Kasumi-1 (cell line): ENCODE measurements at places on chromosomes 7 and 10.

DNA sequence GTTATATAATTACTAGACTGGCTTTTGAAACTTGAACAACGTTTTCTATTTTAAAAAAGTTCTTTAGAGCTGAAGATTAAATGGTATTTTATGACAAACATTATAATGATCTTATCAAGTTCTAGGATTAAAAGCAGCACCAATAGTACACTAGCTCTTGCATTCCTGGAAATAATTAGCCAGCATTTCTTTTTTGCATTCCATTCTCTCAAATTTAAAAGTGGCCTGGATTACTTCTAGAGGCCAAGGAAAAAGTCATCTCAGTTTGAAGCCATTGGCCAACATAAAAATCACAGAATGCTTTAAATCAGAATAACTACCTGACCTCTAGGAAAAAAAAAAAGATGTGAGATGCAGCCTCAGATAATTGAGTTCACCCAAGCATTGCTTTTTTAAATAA lies 1326.4 kb upstream of the SORCS1 start:
- DNase-seq, result no peak

GRCh38 chr7:33369888-33370287 lies 240.5 kb downstream of the BBS9 start:
- no peak for DNase-seq

GRCh38 chr10:124639646-124640045 lies 104.5 kb downstream of the FAM53B start:
- DNase-seq, result no peak

GRCh38 chr7:1236831-1237701 lies 4.4 kb downstream of the UNCX start:
- DNase-seq, result no peak

- peak; percentile 58 for DNase-seq
Observed at GRCh38 chr7:146781352-146782116, 664.9 kb downstream of the CNTNAP2 start.

DNA sequence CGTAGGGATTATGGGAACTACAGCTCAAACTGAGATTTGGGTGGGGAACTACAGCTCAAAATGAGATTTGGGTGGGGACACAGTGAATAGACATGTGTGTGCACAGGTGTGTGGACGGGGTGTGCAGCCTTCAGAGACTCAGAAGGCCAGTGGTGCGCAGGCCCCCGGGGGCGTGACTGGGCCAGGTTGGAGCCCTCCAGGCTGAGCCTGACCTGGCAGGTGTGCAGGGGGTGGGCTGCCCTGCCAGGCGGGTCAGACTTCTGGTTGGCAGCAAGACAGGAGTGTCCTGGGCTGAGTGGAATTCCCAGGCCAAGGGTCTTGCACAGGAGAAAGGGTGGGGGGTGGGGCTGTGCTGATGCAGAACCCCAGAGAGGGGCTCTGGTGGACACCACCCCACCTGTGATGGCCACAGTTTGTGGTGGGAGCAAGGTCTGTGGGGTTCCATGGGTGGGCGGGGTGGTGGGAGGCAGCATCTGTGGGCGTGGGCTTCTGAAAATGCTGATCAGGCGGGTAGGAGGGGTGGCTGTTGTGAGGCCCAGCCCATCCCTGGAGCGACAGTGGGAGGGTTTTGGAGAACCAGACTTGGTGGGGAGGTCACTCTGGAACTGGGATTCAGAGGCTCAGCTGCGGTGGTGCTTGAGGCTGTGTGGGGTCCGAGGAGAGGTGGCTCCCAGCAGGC lies 29.3 kb upstream of the PSMG3 start:
- no peak for DNase-seq

DNA sequence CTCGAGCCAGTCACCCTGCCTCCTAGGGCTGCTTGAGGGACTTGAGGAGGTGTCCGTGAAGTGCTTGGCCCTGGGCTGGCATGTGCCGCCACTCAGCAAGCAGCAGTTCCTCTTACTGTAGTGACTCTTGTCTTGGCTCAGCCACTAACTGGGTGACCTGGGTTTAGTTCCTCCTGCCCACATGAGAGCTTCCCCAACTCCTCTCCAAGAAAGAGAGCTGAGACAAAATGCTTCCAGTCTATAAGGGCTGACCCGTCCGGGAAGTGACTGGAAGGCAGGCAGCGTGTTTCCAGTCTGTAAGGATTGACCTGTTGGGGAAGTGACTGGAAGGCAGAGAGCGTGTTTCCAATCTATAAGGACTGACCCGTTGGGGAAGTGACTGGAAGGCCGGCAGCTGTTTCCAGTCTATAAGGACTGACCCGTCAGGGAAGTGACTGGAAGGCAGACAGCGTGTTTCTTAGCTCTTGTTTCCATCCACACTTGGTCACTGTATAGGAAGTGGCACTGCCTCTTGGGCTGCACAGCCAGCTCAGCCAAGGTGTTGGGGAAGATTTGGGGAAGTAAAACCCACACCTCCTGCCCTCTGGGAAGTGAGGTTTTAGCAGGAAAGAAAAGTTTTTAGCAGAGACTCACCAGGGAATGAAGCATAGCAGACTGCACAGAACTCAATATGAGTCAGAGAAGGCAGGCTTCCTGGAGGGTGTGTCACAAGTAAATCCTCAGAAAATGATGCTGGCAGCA lies 53.3 kb upstream of the PPIF start:
- peak; percentile 96 for DNase-seq

DNA sequence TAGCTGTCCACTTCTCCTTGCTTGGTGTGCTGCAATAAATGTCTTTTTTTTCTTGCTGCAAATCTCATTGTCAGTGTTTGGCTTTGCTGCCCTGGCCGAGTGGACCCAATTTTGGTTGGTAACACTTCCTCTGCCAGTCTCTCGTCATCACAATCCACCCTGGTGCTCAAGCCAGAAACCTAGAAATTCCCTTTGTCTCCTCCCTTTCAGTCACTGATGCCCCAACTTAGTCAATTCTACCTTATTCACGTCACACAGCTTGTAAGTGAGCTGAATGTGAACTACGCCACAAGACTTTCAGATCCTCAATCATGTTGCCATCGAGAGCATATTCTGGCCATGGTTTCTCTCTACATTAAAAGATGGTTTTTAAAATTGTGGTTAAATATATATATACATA lies 13.0 kb upstream of the FRA10AC1 start:
- no peak for DNase-seq

DNA sequence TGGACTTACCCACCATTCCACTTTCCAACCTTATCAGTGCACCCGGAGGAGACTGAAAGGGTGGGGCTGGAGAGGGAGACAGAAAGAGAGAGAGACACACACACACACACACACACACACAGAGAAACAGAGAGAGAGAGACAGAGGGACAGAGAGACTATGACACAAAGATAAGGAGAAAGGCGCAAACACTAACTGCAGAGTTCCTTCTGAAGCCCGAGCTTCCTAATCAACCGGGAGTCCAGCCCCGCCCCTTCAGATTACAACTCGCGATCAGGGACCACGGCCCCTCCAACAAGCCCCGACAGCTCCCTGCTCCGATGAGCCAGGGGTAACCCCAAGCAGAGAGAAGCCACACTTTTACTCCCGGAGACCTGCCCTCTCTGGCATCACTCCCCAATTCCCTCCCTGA lies 499 bp downstream of the GAL3ST4 start:
- DNase-seq, result peak; percentile 14

- DNase-seq, result no peak
Observed at GRCh38 chr7:14902589-14903067, at the start of gene DGKB. TSS of gene DGKB (minus strand) at chr7:14902751.

- no peak for DNase-seq
Observed at GRCh38 chr7:27955596-27955995, 215.6 kb downstream of the TAX1BP1 start.

DNA sequence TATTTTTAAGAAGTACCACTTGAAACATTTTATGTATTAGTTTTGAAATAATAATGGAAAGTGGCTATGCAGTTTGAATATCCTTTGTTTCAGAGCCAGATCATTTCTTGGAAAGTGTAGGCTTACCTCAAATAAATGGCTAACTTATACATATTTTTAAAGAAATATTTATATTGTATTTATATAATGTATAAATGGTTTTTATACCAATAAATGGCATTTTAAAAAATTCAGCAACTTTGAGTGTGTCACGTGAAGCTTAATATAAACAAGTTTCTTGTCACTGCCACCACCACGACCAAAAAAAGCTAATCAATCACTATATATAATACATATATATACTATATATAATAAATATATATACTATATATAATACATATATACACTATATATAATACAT lies 4.8 kb downstream of the IL6 start:
- no peak for DNase-seq

- DNase-seq, result no peak
Observed at GRCh38 chr10:118564652-118565051, 30.8 kb downstream of the PRLHR start.

GRCh38 chr10:12042409-12042796 lies 206 bp downstream of the UPF2 start:
- peak; percentile 22 for DNase-seq

GRCh38 chr7:83574616-83575015 lies 74.3 kb downstream of the SEMA3E start:
- no peak for DNase-seq

DNA sequence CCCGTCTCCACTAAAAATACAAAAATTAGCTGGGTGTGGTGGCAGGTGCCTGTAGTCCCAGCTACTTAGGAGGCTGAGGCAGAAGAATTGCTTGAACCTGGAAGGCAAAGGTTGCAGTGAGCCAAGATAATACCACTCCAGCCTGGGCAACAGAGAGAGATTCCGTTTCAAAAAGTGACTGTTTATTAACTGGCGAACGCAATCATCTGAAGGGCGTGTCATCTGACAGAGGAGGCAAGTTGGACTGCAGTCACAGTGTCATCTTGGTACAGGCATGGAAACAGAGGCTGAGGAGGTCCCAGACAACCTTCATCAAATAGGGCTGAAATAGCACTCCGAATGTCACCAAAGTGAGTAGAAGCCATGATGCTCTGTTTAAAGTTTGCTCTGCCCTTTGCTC lies 75.3 kb upstream of the NFE2L3 start:
- DNase-seq, result no peak

DNA sequence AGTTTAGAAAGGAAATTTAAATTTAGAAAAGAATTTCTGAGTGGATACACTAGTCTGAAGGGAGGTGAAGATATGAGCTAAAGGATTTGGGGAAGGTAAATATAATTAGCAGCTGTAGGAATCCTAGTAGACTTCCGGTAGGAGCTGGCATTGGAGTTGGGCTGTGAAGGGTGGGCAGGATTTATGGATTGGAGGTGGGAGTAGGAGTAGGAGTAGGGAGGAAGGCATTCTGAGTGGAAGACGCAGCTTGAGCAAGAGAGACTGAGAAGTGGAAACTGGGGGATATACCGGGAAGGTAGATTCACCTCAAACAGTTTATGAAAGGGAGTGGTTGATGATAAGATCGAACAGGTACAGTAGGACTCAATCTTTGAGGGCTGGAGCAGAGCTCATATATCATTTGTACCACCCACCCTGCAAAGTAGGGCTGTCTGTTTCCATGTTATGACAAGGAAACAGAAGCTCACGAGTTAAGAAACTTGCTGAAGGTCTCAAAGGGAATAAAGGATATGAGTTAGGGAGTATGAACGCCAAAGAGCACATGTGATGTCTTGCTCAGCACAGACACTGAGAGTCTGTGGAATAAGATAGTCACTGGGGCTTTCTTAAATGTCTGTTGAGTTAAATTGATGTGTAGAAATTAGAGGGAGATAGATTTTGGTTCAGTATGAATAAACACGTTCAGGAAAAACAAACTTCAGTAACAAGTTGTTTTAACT lies 81.6 kb downstream of the RPS24 start:
- DNase-seq, result no peak
